CD4-positive, alpha-beta T cell treated with Interleukin-6 for 4 hours (primary cell): ENCODE measurements at places on chromosomes 6 and 20.
A peak's percentile ranks its signal among the peaks of the same experiment; 100 is the strongest.

DNA sequence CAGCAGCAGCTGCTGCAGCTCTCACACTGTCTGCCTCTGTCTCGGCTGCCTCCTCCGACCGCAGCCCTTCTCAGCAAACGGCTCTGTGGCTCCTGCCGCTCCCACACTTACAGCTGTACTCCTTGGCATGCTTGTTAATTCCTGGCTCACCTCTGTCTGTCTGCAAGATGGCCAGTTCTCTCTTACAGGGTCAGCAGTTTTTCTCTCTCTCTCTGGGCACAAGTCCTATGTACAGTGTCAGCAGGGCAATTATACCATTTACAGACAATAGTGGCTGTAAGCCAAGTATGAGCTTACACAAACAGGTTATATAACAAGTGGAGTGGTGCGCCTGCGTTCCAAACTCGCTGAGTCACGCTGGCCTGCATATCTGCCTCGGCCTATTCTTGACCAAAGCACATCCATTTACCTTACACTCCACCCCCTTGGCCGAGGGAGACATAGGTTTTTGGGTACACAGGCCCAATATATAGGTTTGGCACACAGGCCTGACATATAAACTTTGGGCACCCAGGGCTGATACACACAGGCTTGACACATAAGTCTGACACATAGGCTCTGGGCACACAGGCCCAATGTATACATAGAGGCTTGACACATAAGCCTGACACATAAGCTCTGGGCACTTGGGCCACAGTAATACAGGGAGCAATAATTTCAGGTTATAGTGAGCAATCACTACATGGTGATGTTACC, 4.4 kb downstream of the ZKSCAN3 start:
- DNase-seq, result no peak

GRCh38 chr6:134419716-134420115, 101.8 kb upstream of the SGK1 start:
- no peak for DNase-seq

GRCh38 chr20:58081846-58082245, 146.6 kb downstream of the ANKRD60 start:
- no peak for DNase-seq

DNA sequence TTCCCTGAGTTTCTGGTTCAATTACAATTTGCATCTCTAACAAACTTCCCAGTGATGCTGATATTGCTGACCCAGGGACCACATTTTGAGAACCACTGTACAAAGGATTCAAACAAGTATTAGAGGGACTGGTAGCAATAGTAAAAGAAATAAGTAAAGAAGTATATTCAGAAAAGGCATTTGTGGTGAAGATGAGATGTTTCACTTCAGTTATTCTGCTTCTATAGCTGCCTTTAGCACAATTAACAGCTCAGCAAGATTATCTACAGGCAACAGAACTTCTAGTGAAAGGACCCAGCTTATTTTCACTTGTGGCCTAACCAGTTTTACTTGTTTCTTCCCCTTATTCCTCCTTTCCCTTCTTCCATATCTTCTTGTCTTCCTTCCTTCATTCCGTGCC, 149.4 kb downstream of the PHF3 start:
- no peak for DNase-seq

- DNase-seq, result no peak
Observed at GRCh38 chr20:61253264-61253639, 1.2 kb downstream of the CDH4 start.

DNA sequence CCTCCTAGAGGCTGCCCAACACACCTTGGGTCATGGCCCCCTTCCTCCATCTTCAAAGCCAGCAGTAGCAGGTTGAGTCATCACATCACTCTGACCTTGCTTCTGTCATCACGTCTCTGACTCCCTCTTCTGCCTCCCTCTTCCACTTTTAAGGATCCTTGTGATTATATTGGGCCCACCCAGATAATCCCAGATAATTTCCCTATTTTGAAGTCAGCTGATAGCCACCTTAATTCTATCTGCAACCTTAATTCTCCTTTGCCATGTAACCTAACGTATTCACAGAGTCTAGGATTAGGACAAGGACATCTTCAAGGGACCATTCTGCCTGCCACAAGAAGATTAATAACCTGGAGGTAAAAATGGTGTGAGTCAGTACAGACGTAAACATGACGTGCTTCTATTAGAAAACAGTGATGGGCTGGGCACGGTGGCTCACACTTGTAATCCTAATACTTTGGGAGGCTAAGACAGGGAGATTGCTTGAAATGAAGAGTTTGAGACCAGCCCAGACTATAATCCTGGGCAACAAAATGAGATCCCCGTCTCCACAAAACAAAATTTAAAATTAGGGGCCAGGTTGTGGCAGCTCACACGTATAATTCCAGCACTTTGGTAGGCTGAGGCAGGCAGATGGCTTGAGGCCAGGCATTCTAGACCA, 3.3 kb downstream of the ZSWIM3 start:
- DNase-seq, result no peak

GRCh38 chr6:34791164-34791700, 651 bp upstream of the BLTP3A start:
- peak; percentile 57 for DNase-seq
